ENCODE measurements at places on chromosomes 7 and 10. TPM values are rescaled to one million over a fixed set of nuclear protein-coding genes. Genes with fewer than 3 reads are reported as not detected.

The VPS26A gene
- total RNA-seq = 63.6 TPM

The BHLHA15 gene
- total RNA-seq = 0.41 TPM

The CFAP70 gene
- 1.8 TPM for total RNA-seq

The POLR1F gene
- 7.6 TPM for total RNA-seq

The HYAL4 gene
- total RNA-seq = not detected

The GRM3 gene
- total RNA-seq = not detected

The AKR1B15 gene
- total RNA-seq = not detected

The CXCL12 gene
- total RNA-seq = 146 TPM

The CCDC146 gene
- 26.2 TPM for total RNA-seq

The PPP1R17 gene
- total RNA-seq = not detected

The IL15RA gene
- total RNA-seq = 42.5 TPM

The PHF14 gene
- 43.5 TPM for total RNA-seq

The PTPRZ1 gene
- 9.1 TPM for total RNA-seq

The GOLGA7B gene
- total RNA-seq = not detected

The NUTM2D gene
- 0.26 TPM for total RNA-seq

The TRPV6 gene
- not detected for total RNA-seq

The OPN1SW gene
- not detected for total RNA-seq

The PRRT4 gene
- 1.7 TPM for total RNA-seq

GRCh38 chr7:16826060-16826459 lies 21.3 kb upstream of the AGR2 start:
- DNase-seq = no peak

GRCh38 chr10:58322072-58322834 lies 12.6 kb upstream of the UBE2D1 start:
- DNase-seq = no peak

- DNase-seq = no peak
Observed at GRCh38 chr7:150595361-150595760, 28.2 kb downstream of the GIMAP4 start.

- peak; percentile 80 for DNase-seq
Observed at GRCh38 chr10:110872145-110872983, 636 bp downstream of the PDCD4 start.

DNA sequence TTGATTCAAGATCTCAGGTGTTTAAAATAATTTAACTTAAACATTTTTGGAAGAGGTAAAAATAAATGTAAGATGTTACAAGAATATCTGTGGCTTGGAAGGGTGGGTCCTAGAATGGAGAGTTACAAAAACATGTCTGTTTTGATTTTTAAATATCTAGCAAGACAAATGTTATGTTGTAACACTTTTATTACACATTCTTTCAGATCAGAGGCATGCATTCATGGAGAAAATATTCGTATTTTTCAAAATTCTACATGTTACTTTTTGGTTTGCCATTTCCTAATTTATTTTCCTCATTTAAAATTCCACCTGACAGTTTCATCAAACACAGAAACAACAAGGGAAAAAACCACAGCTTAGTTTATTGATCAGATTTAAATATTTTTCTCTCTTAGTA lies 10.0 kb downstream of the WBP1L start:
- DNase-seq = no peak

GRCh38 chr7:83588602-83589240 lies 60.2 kb downstream of the SEMA3E start:
- DNase-seq = no peak

- no peak for DNase-seq
Observed at GRCh38 chr10:126770809-126771208, 100.3 kb upstream of the C10orf90 start.

DNA sequence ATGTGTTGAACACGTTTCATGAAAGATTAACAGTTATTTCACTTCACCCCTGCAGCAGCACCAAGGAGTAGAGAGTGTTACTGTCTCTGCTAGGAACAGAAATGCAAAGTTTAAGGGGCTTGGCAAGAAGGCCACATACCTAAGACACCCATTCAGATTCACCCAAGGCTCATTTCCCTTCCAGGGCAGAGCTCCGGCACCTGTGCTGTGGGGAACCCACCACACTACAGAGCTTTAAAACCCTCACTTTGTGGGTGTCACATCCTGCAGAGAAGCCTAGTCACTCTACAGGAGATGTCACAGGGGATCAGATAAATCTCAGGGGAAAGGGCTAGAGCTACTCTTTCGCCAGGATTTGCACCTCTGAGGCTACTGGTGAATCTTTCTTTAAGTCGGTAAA lies 176.1 kb upstream of the KLF6 start:
- DNase-seq = no peak

- no peak for DNase-seq
Observed at GRCh38 chr7:134514663-134515062, 12.7 kb upstream of the AKR1B10 start.

DNA sequence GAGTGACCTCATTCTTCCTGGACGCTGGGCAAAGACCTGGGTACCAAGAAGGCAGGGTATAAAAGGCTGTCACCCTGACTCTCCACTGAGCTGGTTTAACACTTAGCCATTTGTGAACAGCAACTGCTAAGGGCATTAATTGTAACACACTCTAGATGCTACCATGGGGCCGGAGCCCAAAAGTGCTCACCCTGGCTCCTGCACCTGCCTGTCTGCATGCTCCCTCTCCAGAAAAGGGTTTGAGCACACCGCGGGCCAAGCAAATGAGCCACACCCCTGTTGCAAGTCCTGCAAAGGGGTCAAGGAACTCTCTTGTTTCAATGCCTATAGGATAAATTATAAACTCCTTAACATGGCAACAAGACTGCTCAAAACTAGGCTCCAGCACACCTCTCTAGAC lies 114.8 kb downstream of the TEX36 start:
- DNase-seq = no peak

- DNase-seq = no peak
Observed at GRCh38 chr7:82715344-82715743, 271.8 kb upstream of the CACNA2D1 start.

GRCh38 chr10:23522345-23522744 lies 83.5 kb downstream of the OTUD1 start:
- DNase-seq = no peak

GRCh38 chr10:63692220-63692896 lies 171.2 kb downstream of the REEP3 start:
- DNase-seq = no peak

DNA sequence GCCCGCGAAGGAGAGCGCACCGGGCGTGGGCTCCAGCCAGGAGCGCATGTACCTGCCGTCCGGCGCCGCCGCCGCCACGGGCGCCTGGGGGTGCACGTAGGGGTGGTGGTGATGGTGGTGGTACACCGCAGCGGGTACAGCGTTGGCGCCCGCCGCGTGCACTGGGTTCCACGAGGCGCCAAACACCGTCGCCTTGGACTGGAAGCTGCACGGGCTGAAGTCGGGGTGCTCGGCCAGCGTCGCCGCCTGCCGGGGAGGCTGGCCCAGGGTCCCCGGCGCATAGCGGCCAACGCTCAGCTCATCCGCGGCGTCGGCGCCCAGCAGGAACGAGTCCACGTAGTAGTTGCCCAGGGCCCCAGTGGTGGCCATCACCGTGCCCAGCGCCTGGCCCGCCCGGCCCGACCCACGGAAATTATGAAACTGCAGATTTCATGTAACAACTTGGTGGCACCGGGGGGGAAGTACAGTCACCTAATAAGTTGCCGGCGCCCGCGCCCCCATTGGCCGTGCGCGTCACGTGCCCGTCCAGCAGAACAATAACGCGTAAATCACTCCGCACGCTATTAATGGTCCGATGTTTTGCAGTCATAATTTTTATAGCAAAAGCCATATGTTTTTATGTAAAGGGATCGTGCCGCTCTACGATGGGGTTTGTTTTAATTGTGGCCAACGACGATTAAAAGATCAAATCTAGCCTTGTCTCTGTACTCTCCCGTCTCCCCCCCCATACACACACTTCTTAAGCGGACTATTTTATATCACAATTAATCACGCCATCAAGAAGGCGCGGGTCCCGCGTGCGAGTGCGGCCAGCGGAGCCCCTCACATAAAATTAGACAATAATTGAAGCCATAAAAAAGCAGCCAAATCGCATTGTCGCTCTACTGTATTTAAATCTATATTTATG lies at the start of gene HOXA9:
Gene HOXA9, minus strand, starts transcription at position 449 of the 907 bp plus-strand sequence. Its CDS starts 80 bp downstream, at position 369.
- peak; percentile 83 for DNase-seq

DNA sequence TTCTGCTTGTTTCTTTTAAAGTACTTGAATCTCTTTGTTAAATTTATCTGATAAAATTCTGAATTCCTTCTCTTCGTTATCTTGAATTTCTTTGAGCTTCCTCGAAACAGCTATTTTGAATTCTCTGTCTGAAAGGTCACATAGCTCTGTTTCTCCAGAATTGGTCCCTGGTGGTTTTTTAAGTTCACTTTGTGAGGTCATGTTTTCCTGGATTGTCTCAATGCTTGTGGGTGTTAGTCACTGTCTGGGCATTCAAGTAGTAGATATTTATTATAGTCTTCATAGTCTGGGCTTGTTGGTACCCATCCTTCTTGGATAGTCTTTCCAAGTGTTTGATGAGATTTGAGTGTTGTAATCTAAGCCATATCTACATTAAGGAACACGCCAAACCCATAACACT lies 1060.6 kb downstream of the LRMDA start:
- no peak for DNase-seq

- DNase-seq = no peak
Observed at GRCh38 chr10:72109636-72110157, 21.3 kb upstream of the SPOCK2 start.

DNA sequence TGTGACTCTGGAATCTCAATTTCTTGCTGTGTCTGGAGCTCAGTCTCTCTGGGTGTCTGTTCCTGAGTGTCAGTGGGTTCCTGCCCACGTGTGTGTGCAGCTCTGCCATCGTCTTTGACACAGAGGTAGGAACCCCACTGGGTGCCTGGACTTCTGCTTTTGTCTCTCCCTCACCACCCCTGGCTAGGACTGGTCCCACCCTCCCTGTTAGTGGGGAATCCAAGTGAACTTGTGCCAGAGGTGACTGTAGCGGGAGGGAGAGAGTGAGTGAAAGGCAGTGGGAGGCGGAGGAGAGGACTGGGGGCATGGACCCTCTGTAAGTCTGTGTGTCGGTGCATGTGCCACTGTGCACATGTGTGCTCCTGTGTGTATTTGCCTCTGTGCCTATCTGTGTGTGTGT lies 299.9 kb upstream of the ZMIZ1 start:
- DNase-seq = no peak

GRCh38 chr10:88553116-88553752 lies 29.9 kb downstream of the RNLS start:
- DNase-seq = peak; percentile 71

DNA sequence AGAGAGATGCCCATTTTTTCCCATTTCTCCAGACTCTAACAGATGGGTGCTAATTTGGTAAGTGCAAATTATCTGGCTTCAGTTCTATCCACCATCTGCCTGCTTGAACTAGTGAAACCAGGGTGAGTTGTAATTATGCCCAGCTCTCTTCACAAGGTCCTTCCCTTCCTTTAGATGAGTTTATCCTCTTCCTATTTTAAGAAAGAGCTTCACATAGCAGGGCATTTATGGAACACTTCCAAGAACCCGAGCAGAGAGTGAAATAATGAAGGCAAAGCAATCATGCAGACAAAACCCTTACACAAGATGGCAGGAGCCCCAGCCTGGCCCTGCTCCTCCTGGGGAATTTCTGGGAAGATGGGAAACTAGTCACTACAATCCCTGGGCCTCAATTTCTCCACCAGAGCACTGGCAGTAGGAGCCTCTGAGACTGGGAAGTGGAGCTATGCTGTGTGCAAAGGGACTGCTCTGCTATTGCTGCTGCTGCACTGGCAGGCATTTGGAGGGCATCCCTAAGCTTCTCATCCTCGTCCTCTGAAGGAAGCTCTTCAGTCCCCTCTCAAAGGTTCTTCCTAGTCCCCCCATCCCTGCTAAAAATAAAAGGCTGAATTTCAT lies 33.7 kb upstream of the PLXNA4 start:
- DNase-seq = no peak

GRCh38 chr7:108331971-108332370 lies 124.3 kb downstream of the NRCAM start:
- DNase-seq = no peak

GRCh38 chr7:32167256-32167655 lies 97.0 kb upstream of the PDE1C start:
- DNase-seq = no peak

GRCh38 chr7:8283968-8284367 lies 22.0 kb upstream of the ICA1 start:
- no peak for DNase-seq

GRCh38 chr10:71766717-71767419 lies 6.5 kb downstream of the VSIR start:
- DNase-seq = peak; percentile 83

DNA sequence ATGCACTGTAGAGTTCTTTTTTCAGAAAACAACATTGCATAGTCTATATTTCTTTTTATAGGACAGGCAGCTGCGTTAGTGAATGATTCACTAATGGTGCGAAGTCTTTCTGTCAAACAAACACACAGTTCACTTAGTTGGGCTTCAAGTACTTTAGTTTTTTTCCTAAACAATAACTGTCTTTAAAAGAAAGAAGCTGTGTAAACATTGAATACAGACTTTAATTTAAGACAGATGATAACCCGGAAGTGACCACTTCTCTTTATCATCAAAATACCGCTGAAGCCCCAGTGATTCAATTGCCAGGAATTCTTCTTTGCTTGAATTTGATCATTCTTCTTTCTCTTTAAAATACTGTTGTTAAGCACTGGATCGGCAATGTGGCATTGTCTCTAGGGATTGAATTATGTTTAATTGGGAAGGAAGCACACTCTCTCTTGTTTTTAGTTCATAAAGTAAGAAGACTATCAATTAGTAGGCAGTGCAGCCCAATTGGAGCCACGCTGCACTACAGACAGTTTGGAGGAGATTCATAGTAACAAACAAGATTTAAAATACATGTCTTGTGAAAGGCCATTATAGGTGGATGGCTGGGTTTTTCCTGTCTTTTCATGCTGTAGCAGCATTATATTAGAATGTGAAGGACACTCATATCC lies 30.4 kb downstream of the CNTNAP2 start:
- DNase-seq = no peak

DNA sequence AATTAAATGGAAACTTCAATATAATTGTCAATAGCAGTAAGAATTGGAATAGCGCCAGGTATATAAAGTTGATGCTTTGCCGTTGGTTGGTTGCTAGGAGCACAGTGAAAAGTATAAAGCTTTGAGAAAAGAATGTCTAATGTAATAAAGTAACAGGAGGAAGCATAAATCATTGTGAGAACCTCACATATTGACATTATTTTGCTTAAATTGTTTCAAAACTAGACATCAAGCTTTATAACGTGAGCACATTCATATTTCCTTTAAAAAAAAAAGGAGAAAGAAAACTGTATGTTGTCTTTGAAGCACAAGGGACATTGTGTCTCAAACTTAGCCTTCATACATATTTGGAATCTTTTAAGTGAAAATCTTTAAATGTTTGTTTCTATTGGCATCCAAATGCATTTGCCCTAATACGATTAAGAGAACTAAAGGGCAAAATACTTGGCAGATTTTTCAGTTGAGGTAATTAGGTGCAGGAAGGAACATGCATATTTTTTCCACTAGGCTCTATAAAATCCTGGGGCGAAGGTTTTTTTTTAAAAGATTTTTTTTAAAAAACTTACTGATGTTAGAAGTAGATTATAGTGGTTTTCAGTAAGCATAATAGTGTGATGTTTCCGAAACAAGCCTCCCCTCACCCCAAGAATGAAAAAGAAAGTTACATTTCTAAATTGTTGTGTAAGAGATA lies 92.4 kb downstream of the ARID5B start:
- no peak for DNase-seq

GRCh38 chr7:45269192-45269591 lies 111.6 kb downstream of the RAMP3 start:
- no peak for DNase-seq
